AG04450 (cell line): ENCODE measurements at places on chromosomes 16 and 17. TPM values are rescaled to one million over a fixed set of nuclear protein-coding genes. Genes with fewer than 3 reads are reported as not detected.

TAT gene
- not detected in 2 replicates for polyA plus RNA-seq

- no peak for DNase-seq
Observed at GRCh38 chr17:6986676-6987075, 9.2 kb upstream of the ALOX12 start.

DNA sequence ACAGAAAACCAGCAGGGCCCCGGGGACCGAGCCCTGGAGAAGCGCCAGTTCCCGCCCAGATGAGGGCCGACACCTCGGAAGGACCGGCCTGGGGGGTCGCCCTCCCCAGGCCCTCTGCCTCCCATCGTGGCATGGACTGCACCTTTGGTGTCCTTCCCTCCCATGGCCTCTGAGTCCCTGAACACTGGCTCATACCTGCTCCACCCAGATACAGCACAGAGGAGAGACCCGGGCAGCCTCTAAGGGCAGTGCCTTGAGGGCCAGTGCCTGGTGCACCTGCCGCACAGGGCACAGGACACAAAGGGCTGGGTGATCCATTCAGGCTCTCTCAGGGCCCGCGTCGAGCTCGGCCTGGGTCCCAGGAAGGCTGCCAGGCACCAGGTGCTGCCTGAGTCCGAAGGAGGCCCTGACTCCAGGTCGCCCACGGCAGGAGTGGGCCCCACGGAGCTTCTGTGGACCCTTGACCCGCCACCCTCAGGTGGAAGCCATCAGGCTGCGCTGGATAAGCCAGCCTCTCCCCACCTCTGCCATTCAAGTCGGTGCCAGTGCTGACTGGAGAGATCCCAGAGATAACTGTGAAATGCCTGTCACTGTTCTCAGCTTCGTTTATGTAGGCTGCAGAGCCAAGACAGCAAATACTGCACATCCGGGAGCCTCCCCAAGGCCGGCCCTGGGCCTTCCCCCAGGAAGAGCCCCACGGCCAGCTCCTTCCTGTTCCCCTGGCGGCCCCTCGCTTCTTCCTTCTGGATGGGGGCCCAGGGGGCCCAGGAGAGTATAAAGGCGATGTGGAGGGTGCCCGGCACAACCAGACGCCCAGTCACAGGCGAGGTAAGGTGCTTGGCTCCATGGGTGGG is at the start of gene ZG16B:
ZG16B (plus strand) TSS at position 803 of the 854 bp plus-strand sequence. CDS start 139 bp downstream, outside the sequence.
- no peak for DNase-seq

DNA sequence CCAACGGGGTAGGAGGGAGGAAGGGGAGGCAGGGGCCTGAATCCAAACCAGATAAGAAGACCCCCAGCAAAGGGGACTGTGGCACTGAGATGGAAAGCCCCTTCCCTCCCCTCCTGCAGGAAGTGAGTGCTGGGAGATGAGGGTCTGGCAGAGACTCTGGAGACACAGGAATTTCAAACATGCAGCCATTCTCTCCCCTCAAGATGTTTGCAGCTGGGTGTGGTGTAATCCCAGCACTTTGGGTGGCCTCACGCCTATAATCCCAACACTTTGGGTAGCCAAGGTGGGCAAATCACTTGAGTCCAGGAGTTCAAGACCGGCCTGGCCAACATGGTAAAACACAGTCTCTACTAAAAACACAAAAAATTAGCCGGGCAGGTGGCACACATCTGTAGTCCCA is 33.9 kb upstream of the FAAP100 start:
- DNase-seq = no peak

CIBAR2 gene
- polyA plus RNA-seq = 0.31 and 0.41 TPM in 2 replicates

SLC16A5 gene
- polyA plus RNA-seq = 2.9 and 3.6 TPM in 2 replicates

UBALD1 gene
- polyA plus RNA-seq = 4.1 and 6.1 TPM in 2 replicates
